Renal cortex interstitium (tissue), 15 donors: ENCODE measurements at places on chromosomes 3 and 15. TPM values are rescaled to one million over a fixed set of nuclear protein-coding genes. Genes with fewer than 3 reads are reported as not detected.

The LTK gene
- polyA plus RNA-seq, result 2.8 TPM

- no peak for DNase-seq
These were observed 181.2 kb upstream of the RARB start for GRCh38 chr3:25246913-25247312.

The MUC20 gene
- 37.2 TPM for polyA plus RNA-seq

The SLC35A5 gene
- polyA plus RNA-seq, result 66.7 TPM

- DNase-seq, result no peak
These were observed 167.5 kb downstream of the GOLGA6L4 start for GRCh38 chr15:84402856-84403608.

- DNase-seq, result no peak
These were observed 173.5 kb downstream of the OR4M2 start for GRCh38 chr15:22253676-22254408.

DNA sequence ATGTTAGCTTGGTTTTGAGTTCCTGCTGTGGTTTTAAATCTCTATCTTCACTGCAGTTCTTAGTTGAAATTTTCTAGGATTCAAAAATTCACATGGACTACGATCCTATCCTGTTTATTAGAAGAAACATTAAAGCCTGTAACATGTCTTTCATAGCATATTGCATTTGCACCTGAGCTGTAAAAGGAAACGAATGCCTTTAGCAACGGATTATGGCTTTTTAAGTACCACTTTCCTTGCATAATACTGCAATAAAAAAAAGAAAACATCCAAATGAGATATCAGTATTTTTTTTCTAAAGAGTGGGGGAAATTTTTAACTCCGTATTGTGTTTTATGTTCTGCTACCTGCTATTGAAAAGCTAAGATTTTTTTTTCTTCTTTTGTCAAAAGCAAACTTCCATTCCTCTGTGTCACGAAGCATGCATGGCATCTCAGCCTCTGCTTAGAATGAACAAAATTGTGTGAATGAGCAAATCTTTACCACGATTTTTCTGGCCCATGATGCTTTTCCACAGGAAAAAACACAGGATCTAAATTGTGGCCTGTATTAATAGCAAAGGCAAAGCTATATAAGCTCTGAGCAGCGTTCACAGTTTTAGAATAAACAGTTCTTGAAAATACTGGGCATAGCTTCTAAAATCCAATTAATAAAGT lies 110.0 kb upstream of the CDIN1 start:
- DNase-seq, result no peak

- no peak for DNase-seq
These were observed 619 bp downstream of the EIF2AK4 start for GRCh38 chr15:39934397-39935071.

The AGBL1 gene
- polyA plus RNA-seq, result 0.17 TPM

The ITPKA gene
- polyA plus RNA-seq, result 0.63 TPM

GRCh38 chr15:73760330-73761329 lies 7.5 kb upstream of the INSYN1 start:
- DNase-seq, result no peak

- DNase-seq, result no peak
These were observed 58.7 kb upstream of the MYRIP start for GRCh38 chr3:39750712-39751111.

GRCh38 chr3:58334013-58334321 lies 1.3 kb downstream of the PXK start:
- no peak for DNase-seq

- DNase-seq, result no peak
These were observed 132.7 kb downstream of the GHSR start for GRCh38 chr3:172315401-172316091.

DNA sequence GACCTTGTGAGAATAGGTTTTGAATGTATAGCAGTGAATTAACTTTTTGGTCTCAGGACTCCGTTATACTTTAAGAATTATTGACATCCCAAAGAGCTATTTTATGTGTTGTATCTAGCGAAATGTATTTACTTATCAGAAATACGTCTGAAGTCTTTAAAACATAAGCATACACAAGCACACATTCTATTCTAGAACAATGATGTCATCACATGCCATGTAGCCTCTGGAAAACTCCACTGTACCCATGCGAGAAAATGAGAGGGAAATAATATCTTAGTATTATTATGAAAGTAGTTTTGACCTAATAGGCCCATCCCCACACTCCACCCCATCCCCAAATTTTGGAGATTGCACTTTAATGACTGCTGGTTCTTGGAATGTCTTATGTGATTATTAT lies 1.5 kb downstream of the POLR2M start:
- DNase-seq, result no peak

The CRELD1 gene
- 54.2 TPM for polyA plus RNA-seq

- DNase-seq, result no peak
These were observed 137.1 kb downstream of the ZNF609 start for GRCh38 chr15:64597477-64597822.

The TRIM42 gene
- polyA plus RNA-seq, result not detected

The LPCAT4 gene
- 36.8 TPM for polyA plus RNA-seq

The CYP19A1 gene
- polyA plus RNA-seq, result 0.37 TPM

The SPTSSB gene
- polyA plus RNA-seq, result 2.0 TPM

DNA sequence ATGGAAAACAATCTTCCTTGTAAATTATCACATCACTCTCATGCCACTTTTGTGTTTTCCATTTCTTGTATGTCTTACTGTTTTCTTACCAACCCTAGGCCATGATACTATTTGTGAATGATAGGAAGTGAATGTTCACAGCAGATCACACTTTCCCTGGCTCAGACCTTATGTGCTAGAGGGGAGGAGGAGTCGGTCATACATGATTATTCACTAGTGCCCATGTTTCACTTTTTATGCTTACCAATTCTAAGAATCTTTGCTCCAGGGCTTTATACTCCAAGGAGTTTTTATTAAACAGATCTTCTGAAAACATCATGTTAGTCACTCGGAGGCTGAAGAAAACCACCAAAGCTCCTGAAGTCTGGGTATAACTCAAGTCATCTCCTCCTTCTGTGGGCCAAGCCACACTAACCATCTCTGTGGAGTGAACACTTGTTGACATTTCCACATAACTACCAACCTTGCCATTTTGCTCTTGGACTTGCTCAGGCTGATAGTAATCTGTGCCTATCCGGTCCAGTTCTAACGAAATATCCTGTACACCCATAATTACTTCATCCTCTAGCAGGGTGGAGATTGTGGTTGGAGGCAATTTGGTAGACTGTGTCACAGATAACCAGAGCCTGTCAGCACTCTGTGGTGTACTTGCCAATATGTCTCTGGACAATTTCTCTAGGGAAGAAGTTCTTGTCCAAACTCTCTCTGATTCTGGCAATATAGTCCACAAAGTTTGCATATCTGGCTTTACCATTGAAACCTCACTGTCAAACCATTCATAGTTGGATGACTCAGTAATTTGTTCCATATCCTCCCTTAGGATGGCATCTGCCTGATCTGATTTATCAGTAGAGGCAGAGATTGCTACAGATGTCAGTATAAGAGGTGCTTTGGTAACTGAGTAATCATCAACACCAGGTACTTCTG lies 76.8 kb downstream of the IMPG2 start:
- no peak for DNase-seq

DNA sequence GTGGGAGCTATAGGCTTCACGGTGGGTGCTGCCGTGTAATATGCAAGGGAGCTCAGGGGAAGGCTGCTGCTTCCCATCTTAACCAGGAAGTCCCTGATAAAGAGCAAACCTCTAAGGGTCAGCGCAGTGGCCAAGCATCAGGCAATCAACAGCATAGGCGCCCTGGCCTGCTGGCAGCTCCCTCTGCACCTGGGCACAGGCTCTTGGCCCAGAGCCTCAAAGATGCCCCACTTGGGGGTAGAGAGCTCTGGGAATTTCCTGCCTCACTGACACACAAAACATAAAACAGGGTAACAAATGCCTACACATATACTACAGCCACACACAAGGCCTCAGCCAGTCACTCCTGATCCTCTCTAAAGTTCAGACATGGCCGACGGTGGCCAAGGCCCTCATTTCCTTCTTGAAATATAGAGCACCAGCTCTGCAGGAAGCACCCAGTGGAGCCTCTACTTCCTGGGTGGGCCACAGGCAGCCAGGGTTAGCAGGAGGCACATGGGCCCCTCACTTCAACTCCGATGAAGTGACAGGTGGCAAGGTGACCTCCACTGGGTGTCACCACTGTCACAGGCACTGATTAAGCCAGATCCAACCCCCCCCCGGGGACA lies 20.5 kb downstream of the SLC41A3 start:
- DNase-seq, result no peak

DNA sequence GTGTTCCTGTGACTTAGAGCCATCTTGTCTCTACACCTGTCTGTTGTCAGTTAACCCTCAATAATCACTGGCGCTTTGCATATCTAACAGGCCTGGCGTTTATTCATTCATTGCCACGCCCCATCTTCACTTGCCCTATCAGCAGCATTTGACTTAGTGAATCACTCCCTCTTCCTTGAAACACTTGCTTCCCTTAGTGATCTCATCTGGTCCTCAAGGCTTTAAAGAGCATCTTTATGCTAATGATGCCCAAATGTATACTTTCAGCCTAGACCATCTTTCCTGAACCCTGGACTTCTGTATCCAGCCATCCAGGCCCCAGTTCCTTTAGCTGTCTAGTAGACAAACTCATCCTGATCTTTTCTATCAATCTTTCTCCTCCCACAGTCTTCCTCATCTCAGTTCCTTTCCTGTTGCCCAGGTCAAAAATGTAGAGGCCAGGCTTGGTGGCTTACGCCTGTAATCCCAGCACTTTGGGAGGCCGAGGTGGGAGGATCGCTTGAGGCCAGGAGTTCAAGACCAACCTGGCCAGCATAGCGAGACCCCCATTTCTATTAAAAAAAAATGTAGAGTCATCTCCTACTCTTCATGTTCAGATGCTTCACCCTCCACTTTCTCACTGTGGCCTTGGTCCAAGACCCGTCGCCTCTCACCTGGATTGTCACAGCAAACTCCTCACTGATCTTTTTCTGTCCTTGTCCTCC lies 1.4 kb upstream of the IGDCC4 start:
- no peak for DNase-seq

- no peak for DNase-seq
These were observed 48.3 kb upstream of the DNAJC13 start for GRCh38 chr3:132368962-132369361.

- DNase-seq, result no peak
These were observed 551.7 kb downstream of the NR2F2 start for GRCh38 chr15:96882121-96882772.

- no peak for DNase-seq
These were observed 156.9 kb downstream of the SOX2 start for GRCh38 chr3:181868576-181869082.

GRCh38 chr3:132749786-132750185 lies 27.6 kb upstream of the NPHP3 start:
- no peak for DNase-seq

The TTLL13 gene
- polyA plus RNA-seq, result 0.20 TPM

The ALDH1A2 gene
- polyA plus RNA-seq, result 309 TPM
